ENCODE measurements at places on chromosomes 1 and 21.

- no peak for DNase-seq
These were observed 248.6 kb downstream of the GREM2 start for GRCh38 chr1:240363315-240363714.

- DNase-seq, result no peak
These were observed 141.6 kb upstream of the KLHDC7A start for GRCh38 chr1:18339161-18339560.

DNA sequence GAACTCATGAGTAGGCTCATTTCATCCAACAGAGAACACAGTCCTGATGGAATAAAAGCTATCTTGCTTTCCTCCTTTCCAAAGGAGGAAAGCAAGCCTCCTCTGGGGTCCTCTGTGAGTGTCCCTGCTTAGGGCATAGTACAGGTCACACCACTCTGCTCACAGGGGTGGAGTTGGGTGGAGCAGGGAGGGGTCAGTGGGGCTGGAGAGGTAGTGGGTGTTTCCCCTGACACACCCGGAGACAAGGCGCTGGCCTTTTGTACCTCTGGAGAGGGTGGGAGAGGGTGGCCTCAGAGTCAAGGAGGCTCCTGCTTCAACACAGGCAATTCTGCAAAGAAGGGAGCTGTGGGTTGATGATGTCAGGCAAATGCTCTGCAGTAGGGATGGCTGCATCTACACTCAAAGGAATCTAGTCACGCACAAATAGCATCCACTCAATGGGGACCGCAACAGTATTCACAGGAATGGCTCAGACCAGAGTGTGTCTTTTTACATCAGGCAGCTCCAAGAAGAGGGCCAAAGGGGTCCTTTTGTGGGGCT lies 58.6 kb upstream of the PLXNA2 start:
- DNase-seq, result no peak

- peak; percentile 82 for DNase-seq
These were observed 20.2 kb downstream of the NUAK2 start for GRCh38 chr1:205301205-205301821.

DNA sequence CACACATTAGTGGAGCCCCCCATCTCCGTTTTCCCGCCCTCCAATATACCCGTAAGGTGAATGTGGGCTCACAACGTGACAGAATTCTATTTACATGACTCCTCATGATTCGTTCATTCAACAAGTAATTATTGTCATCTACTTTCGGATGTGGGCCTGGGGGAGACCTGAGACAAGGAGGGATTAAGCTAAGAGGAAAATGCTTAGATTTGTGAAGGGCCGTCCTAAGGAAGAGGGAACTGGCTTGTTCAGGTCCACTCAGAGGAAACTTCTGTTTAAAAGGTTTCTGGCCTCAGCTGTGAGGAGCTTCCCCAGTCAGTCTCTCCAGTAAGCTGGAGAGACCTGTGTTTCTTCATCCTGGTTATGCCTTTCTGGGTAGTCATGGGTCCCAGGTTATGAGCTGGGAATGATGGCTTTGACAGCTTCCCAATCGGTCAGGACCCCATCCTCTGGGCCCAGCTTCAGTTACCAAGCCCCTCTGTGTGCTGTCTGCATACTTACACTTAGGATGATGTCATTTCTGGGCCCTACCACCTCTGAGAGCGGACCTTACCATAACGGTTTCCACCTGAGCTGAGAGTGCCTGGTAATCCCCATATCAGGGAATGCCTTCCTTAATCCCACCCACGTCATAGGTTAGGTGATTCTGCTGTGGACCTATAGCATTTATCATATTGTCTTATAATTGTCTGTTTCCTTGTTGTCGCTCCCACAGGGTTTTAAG lies 687 bp upstream of the ERI3 start:
- no peak for DNase-seq

GRCh38 chr1:8374356-8374755 lies 56.4 kb downstream of the SLC45A1 start:
- no peak for DNase-seq

GRCh38 chr1:172781513-172782140 lies 122.7 kb downstream of the FASLG start:
- DNase-seq, result no peak

DNA sequence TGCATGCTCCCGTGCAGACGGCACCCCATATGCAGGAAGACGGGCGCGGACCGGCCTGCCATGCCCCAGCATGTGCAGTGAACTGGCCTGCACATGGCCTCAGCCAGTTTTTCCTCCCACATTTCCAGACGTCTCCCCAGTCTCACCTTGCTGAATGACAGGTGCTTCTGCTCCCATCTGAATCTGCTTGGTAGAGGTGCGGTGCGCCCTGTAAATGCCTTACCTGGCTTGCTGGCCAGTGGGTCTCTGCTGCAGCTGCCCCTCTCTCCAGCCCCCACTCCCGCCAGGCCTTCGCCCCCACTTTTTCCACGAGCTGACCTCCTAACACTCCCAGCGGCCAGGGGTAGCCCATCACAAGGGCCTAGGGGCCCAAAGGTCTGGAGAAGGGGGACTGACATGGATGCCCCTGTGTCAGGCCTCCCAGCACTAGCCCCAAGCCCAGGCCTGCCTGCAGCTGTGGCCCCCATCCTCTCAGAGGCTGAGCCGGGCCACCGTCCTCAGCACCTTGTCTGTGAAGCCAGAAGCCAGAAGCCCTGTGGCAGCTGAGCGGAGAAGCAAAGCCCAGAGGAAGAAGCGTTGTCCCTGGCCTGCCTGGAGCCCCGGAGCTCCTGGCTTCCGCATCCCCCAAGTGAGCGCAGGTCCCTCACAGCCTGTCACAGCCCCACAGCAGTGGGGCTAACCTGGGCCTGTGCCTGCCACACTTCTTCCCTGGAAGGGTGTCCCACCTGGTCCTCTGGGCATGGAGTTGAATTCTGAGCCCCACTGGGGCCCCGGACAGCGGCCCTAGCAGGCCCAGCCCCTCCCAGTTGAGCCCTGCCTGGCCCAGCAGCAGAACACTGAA lies 3.7 kb upstream of the SLC19A1 start:
- DNase-seq, result no peak

All from RWPE2 (cell line).